T-helper 2 cell (primary cell): ENCODE measurements at places on chromosomes 3 and 15.

- DNase-seq, result no peak
These were observed 549.5 kb upstream of the GOLIM4 start for GRCh38 chr3:168645180-168645579.

DNA sequence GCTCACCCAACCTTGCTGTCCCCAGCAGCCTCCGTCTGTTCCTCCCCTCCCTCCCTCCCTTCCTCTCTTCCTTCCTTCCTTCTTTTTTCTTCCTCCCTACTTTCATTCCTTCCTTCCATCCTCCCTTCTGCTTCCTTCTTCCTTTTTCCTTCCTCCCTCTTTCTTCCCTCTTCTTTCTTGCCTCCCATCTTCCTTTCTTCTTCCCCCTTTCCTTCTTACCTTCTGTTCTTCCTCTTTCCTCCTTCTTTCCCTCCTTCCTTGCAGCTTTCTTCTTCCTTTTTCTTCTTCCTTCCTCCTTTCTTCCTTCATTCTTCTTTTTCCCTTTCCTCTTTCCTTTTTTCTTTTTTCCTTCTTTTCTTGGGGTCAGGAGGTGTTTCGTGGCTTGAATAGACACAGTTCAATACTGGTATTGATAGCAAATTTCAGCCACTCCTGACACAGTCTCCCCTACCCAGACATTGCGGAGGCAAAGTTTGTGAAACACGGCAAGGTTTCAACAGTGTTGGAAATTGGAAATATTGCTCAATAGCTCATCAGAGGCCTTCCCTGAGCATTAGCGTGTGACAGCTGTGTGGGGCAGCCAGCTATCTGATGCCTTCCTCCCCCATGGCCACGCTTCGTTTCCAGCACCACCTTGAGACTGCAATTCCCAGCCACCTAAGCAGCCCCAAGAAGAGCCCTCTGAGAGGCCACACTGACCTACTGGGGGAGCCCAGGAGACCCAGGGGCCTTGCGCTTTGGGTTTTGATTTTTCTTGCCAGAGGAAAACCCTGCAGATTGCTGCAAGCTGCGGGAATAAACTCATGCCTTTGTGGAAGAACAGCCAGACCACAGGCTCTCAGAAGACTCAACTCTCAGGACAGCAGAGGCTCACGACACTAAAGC lies 82.2 kb downstream of the KLF15 start:
- no peak for DNase-seq

DNA sequence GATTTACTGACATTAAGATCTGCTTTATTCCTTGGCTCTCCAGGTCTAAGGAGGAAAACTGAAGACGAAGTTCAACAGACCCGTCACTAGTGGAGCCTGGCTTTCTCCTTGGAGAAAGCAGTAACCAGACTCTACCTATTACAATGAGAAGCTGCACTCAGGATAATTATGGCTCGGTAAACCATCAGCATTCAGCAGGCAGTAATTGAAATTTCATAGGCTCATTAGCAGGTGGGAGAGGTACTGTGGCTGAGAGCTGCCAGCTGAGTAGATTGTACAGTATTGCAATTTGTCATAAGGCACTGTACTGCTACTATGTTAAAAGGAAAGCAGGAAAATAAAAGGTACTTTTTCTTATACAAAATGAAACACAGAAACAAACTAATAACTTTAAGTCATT lies 51.2 kb downstream of the CHAC1 start:
- no peak for DNase-seq

GRCh38 chr3:35946121-35946853 lies 307.0 kb downstream of the ARPP21 start:
- no peak for DNase-seq

DNA sequence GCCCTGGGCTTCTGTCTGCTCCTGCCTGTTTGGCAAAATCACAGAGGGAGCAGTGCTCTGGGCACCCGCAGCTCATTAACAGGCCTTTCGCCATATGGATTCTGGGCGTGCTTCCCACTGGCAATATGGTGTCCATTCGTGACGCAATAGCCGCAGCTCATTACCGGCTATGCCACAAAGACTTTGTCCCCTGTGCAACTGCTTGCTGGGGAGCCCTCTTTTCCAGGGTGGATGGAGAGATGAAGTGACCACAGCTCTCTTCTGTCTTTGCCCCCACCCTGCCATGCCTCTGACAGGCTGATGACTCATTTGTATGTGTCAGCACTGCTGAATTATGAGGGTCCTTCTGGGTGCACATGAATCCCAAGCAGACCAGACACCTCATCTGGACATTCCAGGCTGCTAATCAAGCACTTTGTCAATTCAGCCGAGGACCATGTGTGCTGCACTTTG lies 214.3 kb upstream of the FEZF2 start:
- DNase-seq, result no peak

DNA sequence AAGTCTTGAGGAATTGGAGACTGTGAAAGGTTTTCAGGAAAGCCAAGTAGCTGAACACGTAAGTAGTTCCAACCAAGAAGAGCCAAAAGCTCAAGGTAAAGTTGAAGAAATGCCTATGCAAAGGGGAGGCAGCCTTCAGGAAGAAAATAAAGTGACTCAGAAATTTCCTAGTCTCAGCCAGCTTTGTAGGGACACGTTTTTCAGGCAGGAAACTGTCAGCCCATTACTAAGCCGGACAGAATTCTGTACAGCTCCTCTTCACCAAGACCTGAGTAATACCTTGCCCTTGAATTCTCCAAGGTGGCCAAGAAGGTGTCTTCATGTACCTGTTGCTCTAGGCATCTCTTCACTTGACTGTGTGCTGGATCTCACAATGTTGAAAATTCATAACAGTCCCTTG lies 48.6 kb downstream of the CDAN1 start:
- no peak for DNase-seq

DNA sequence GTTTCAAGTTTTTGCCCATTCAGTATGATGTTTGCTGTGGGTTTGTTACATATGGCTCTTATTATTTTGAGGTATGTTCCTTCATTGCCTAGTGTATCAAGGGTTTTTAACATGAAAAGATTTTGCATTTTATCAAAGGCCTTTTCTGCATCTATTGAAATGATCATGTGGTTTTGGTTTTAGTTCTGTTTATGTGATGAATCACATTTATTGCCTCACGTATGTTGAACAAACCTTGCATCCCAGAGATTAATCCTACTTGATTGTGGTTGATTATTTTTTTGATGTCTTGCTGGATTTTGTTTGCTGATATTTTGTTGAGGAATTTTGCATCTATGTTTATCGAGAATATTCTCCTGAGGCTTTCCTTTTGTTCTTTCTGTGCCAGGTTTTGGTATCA lies 39.4 kb downstream of the TMCO5A start:
- no peak for DNase-seq

GRCh38 chr3:29694783-29695182 lies 413.9 kb downstream of the RBMS3 start:
- no peak for DNase-seq

- no peak for DNase-seq
These were observed 303.1 kb upstream of the CTDSPL start for GRCh38 chr3:37558580-37558979.

DNA sequence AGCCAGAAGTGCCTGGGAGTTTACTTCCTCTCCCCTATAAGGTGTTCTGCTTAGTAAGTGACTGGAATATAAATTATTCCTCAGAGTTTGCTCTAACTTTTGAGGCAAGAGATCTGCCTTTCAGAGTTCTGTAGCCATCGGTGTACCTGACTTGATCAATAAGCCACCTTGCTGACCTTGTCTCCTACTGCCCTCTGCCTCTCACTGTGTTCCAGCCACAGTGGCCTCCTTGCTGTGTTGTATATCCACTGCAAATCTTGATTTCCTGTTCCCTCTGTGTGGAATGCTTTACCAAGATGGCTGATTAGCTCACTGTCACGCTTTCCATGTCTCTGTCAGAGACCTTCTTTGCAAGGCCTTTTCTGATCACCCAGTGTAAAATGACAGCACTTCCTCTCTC lies 442.4 kb downstream of the SQOR start:
- DNase-seq, result no peak

- no peak for DNase-seq
These were observed 189.8 kb downstream of the NTRK3 start for GRCh38 chr15:88066636-88067330.

GRCh38 chr3:172312001-172312400 lies 136.3 kb downstream of the GHSR start:
- no peak for DNase-seq

DNA sequence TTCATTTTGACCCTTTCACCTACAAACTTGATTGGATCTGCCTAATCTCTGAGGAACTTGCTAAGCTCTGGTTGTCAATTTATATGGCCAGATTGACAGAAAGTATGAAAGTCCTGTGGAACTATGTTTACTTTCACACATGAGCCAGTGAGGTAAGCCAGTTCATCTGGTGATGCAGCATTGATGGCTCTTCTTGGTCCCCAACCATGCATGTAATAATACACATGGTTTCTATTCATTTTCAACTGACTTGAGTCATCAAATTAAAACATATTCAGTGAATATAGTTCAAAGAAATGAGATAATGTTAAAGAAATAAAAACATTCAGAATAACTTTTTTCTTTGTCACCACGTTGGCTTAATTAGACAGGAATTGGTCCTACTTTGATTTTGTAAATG lies 336.1 kb upstream of the THBS1 start:
- DNase-seq, result no peak

DNA sequence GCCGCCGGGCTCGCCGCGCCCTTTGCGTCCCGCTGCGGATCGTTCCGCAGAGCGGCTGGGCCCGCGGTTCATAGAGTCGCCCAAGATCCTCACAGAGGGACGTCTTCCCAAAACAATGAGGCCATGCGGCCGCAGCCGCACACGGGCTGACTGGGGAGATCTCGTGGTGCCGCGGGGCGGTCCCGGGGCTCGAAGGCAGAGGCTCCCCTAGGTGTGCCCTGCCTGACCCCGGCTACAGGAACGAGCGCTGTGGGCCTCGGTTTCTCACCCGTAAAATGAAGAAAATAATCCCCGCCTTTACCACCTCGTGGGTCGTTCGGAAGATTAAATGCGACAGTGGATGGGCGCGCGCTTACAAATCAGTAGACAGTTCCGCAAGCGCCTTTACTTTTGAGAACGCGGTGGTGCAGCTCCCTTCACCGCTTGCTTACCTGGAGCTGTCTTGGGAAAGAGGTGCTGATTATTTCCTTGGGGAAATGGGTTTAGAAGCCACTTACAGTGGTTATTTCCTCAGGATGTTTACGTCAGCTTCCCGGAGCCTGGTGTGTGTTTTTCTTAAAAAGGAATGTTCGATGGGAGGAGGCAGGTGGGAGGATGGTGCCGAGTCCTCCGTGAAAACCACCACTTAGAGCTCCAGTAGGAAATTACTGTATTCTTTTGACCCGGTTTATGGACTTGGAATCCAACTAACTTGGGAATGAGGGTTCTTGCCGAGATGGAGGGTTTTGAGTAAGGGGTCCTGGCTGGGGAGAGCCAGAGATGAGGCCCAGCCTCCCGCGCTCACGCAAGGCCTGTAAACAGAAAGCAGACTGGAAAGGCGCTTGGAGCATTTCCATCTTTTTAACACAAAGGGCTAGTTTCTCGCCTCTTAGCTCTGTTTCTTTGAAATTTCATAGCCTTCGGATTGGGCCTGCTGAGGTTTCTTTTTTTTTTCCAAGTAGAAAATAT lies 1.9 kb upstream of the MEX3B start:
- DNase-seq, result peak; percentile 19

DNA sequence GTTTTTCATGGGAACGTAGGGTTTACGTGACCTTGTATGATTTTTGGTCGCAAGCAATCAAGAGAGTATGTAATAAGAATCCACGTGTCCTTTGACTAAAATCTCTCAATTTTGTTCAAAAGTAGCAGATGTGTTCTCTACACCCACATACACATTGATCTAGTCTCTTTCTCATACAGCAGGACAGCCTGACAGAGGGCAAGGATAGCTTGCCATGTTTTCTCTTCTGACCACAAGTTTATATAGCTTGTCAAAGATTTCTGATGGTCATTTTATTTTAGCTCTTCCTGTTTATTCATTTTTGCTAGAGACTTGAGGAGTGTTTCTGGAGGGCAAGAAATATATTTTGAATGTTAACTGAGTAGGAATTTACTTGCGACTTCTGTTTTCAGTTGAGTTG lies 570.2 kb upstream of the ALCAM start:
- DNase-seq, result no peak

DNA sequence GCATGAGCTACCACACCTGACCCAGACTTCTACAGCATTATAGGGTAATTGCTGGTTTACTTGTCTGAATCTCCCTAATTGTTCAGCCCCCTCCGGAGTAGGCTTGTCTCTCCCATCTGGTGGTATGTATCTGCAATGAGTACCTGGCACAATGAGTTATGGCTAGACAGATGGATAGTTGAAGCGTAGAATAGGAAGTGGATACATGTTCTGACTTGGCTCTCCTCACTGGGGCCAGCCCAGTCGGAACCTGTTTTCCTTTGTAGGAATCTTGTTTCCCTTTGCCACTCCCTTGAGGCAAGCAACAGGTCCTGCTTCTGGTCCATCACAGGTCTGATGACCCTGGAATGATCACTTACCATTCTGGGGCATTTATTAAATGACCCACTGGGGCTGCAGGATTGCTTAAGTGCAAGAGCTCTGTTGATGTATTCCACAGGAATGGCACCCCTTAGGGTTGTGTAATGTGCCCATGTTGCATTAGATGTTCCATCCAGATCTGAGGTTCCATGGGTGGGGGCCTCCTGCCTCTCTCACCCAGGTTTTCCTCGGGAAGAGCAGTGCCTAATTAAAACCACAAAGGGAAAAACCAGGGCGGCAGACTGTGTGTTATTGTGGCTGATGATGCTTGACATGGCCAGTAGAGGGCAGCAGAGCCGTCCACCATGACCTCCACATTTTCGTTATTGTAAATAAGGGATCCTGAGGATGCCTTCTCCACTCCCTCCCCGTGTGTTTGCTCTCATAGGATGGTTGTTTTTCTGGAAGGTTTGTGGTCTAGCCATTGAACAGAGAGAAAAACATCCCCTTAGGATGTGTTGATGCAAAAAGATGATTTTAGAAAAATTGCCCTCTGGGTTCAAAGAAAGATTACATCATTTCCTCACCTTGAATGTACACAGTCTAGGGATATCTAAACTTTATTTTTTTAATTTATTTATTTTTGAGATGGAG lies 58.0 kb downstream of the CMTM8 start:
- DNase-seq, result peak; percentile 61

DNA sequence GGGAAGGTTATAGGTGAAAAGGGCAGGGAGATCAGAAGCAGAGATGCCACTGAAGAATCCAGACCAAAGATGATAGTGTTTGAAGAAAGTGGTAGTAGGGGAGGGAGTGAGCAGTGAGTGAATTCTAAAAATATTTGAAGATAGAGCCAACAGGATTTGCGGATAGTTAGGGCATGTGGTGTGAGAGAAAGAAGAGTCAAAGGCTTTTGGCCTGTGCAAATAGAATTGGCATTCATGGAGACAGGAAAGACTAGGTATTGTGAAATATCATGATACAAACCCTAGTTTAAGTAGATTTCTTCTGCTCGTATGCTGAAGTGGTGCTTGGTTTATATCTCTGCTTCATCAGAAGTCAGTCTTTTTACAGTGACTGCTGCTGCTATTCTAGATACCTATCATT lies 224.2 kb upstream of the CFAP20DC start:
- DNase-seq, result no peak

- DNase-seq, result peak; percentile 87
These were observed 70.4 kb downstream of the ST6GAL1 start for GRCh38 chr3:187000711-187001151.

DNA sequence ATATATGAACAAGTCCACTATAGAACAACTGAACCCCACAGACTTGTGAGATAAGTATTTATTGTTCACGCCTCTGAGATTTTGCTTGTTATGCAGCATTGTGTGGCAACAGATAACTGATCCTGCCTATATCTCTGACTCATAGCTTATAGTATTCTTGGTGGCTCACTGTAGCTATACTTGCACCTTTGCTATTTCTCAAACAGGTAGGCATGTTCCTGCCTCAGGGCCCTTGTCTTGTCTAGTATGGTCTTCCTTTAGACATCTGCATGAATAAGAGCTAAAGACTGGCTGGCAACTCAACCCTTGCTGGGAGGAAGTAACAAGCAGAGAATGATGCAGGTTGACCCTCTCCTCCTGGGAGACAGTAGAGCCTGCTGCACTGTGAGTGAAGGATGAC lies 256.1 kb downstream of the CHST2 start:
- no peak for DNase-seq
